Frontal cortex (tissue), 4 donors: ENCODE measurements at places on chromosomes 6 and 20.

- no peak for DNase-seq
Observed at GRCh38 chr6:3405182-3405518, 51.7 kb downstream of the SLC22A23 start.

DNA sequence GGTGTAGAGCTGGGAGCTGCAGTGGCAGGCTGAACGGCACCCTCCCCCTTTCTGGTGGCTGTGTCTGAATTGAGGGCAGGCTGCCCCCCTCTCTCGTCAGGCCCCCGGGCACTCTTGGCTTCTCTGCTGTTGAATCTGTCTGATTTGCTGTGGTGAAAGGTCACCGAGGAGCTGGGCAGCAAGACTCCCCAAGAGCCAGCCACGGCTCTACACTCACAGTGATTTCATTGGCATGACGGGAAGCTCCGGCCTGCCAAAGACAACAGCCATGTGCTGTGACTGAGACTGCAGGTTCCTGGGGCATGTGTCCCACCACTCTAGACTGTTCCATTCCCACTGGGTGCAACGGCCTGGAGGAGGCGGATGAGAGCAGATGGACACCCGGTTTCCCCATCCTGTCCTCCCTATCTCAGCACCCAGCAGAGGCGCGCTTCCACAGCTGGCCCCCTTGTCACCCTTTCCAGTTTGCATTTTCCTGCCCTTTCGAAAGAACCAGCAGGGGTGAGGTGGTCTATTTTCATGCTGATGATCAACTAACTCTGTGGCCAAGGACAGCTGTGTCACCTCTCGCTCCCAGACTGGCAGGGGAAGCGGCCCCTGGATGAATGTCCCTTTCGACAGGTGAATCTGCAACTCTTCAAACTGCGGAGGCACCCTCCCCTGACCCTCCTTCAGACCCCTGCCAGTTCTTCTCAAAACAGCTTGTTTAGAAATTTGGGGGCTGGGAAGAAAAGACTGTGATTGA lies 2.2 kb downstream of the APCDD1L start:
- no peak for DNase-seq

DNA sequence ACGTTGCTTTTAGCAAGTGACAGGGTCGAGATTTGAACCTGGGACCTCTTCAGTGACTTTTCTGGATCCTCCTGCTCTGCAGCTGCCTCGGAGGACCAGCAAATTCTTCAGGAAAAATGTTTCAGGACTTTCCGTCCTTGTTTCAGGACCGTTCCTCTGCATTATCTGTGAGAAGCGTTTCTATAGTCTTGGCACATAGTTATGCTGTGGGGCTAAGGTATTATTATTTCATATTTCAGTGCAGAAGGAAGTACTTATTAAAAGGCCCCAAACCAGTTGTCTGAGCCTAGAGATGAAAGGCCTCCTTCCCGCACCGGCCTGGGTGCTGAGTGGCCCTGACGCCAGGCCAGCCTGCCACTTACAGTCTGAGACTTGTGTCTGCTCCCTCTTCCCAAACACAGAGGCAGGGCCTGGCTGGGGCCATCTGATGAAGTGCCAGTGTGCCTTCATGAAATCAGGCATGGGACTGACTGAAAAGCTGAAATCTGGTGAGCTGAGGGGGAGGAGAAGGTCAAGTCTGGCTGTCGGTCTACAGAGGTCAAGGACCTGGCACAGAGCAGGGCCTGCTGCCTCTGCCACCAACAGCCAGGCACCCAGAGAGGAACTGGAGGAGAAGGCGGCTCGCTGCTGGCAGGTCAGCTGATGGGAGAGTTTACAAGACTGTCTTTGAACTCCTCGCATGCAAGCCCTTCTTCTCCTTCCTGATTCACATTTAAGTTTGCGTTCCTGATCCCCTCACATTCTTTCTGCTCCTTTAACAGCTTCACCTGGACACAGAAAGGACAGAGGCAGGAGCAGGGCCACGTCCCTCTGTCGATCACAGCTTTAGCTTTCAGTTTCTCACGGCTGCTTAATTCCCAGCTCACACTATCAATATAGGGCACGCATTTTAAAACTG lies 8.9 kb upstream of the QKI start:
- peak; percentile 31 for DNase-seq

DNA sequence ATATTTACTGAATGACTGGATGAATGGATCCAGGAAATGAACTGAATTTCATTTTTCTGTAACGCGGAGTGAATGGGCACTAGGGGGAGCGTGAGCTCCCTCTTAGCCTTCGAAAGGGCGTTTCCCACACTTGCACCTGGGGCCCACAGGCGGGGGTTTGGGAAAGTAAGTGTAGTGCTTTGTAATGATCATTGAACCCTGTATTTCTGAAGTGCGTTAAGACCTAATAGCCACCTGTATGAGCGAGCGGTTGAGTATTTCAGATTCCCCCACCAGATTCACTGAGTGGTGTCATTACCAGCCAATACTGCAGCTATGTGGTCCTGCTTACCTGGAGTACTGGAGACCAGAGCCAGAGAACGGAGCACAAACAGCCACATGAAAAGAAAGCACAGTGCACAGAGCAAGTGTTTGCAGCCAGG lies 10.5 kb downstream of the SYTL3 start:
- DNase-seq, result no peak

GRCh38 chr6:134406311-134406710 lies 88.4 kb upstream of the SGK1 start:
- no peak for DNase-seq

DNA sequence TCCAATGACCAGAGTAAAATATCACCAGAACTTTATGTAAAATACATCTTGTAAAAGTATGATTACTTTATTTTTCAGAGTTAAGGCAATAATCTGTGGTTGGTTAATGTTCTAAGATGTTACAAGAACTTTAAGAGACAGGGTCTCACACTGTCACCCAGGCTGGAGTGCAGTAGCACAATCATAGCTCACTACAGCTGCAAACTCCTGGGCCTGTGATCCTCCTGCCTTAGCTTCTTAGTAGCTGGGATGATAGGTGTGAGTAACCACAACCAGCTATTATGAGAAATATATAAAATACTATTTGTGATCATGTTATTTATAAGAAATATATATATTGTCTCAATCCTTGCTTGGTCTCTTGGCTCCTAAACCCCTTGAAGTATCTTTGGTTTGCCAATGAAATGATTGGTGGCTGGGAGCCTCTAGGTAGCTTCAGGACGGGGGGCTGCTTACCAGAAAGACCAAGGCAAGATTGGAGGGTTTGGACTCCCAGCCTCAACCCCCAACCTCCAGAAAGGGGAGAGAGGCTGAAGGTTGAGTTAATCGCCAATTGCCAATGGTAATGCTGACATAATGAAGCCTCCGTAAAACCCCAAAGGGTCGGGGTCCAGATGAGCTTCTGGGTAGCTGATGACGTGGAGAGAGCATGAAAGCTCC lies 15.4 kb downstream of the SOD2 start:
- no peak for DNase-seq

DNA sequence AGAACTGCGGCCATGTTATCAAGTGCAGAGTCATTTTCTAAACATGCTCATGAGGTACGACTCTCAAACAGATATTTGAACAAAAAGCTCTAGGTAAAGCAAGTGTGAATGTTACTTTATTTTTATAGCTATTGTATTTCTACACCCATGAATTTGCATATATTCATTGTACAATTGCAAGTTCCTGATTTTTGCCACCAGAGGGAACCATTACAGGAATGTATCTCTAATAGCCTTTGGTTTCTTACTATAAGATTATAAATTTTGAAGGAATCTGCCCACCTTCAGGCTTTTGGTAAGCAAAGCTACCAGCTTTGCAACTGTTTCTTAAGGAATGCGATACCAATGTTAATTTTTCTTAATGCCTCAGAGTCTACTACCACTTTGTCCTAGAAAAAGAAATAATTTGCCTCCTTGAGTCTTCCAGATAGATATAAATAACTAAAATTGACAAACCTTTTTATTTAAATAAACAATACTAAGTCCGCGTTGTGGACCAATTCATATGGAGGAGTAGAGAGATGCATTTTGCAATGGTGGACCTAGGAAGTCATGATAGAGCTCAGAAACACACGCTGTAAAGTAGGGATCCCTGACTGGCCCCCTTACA lies 125.4 kb upstream of the SAMD5 start:
- no peak for DNase-seq

DNA sequence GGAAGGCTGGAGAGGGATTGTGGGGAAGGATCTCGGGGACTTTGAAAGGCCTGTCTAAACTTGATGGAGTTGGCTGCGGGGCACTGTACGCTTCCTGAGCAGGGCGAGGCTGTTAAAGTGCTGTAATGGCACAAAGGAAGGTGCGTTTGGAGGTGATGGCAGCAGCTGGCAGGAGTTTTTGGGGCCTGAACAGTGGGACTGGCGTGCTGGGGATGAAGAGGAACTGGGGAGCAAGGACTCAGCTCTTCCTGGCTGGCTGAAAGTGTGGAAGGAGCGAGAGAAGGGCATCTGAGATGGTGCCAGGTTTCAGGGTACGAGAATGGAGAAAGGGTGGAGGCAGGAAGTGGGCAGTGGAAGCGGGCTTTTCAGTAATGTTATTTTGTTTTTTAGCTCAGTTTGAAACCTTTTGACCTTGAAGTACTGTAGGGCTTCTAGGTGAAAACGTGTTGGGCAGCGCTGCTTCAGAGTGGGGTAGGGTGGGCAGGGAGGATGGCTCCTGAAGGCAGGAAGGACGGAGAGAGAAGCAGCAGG lies 8.0 kb downstream of the TMEM181 start:
- no peak for DNase-seq

DNA sequence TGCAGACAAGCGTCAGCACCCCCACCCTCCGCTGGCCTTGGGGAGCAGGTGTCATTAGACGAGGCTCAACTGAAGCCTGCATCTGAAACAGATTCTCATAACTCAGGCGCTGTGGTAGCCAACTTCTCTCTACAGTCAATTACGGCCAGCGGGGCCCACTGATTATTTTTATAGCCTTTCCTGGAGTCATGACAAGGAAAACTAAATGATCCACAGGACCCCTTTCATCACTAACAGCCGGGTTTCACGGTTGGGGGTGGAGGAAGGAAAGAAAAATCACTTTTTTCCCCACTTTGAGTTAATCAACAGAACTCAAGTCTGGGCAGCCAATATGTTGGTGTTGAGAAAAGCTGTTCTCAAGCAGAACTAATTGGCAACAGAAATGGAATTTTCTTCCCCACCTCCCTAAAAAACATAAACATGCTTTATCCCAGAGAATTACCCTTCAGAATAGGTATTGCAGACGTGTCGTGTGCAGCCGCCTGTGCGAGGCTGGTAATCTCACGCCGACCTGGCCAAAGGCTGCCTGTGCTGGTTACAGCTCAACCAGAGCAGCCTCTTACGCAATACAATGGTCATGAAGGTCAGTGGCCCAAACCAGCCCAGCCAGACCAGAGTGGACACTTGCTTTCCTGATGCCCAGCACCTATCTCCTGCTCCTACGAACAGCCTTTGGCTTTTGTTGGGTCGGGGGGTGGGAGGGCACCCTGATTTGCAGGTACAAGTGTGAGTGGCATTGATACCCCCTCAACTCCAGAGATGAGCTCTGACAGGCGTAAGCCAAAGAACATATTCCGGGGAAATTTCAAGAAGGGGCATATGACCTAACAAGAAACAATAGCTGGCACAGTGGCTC lies 11.0 kb downstream of the RIPOR3 start:
- no peak for DNase-seq

DNA sequence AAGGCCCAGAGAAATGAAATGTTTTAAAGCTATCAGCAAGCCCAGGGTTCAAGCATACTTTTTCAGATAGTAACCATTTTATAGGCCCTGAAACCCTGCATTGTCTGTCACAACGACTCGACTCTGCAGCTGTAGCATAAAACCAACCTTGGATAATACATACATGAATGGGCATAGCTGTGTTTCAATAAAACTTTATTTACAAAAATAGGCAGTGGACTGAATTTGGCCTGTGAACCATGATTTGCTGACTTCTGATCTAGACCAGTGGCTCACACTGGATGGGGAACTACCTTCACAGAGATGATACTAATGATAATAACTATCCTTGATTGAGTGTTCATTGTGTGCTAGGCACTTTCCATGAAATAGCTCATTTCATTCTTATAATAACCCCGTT lies 97.3 kb upstream of the ZNFX1 start:
- DNase-seq, result no peak

GRCh38 chr6:154039231-154039842 lies at the start of gene OPRM1:
Gene OPRM1 (plus strand): TSS chr6:154039240. CDS start chr6:154039545, 305 bp downstream.
- no peak for DNase-seq

DNA sequence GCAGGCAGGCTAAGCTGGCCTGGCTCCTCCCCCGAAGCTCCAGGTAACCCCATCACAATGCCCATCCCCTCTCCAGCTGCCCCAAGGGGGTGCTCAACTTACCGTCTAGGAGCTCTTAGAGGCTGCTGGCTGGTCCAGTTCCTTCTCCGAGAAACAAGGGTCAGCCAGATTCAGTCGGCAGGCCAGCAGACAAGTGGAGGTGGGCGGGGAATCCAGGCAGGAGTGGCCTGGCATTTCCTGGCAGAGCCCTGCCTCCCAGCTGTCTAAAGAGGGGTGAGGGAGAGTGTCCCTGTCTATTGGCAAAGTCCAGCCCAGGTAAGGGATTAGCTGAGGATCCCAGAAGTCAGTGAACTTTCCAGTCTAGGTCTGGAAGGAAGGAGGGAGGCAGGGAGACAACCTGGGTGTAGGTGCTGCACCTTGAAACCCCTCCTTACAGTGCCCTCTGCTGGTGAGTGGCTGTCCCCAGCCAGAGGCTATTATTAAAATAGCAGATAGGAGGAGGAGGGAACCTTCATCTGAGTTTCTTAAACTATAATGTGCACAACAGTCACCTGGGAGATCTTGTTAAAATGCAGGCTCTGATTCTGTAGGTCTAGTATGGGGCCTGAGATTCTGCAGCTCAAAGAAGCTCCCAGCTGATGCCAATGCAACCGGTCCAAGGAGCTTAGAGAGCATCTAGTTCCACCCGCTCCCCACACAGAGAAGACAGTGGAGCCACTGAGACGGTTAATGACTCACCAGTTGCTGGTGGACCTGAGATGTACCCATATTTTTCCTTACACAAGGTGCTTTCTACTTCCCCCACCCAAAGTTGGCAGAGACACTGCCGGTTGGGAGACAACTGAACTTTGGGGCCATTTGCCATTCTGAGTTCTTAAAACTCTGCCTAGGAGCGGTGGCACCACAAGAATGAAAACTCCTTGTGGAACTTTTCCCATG lies at the start of gene UNC5CL:
UNC5CL (minus strand) TSS at position 162 of the 939 bp plus-strand sequence. CDS start 4,147 bp downstream, outside the sequence.
- DNase-seq, result peak; percentile 39
